ENCODE measurements at places on chromosomes 2 and 18.

DNA sequence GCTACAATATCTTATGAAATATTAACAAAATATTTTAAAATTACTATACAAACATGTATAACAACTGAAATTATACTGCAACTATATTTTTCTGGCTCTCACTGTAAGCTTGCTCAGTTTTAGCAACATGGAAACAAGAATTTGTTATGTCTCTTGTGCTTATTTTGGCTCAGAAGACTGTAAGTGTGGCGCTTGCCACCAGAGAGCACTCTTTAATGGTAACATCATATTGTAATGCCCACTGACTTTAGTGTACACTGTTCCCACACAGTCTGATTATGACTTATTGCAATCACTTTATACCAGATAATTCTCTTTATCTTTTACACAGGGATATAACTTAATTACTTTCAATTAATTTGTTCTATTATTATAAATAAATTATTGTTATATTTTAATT, 1500.6 kb upstream of the TMEFF2 start:
- DNase-seq: no peak

GRCh38 chr2:86069783-86070339, 35.8 kb downstream of the POLR1A start:
- no peak for DNase-seq

- no peak for DNase-seq
These were observed 320.0 kb downstream of the LRATD1 start for GRCh38 chr2:14952400-14952963.

- DNase-seq: no peak
These were observed 14.2 kb downstream of the SIGLEC15 start for GRCh38 chr18:45839414-45840395.

DNA sequence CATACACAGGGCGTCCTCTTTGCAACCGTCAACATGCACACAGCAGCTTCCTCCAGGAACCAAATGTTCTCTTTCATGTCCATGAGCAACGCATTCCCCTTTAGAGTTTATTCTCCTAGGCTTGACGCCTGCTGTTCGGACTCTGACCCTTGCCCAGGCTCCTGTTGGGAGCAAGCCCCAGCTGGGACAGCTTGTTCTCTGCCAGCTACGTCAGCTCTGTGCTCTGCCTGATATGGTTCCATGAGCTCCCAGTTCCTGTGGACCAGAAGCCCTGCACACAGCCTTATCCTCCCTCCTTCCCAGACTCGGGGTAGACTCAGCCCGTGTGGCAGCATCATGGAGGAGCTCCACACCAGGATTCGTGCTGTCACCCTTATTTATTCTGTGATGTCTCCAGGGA, 253.1 kb upstream of the PXDN start:
- no peak for DNase-seq

DNA sequence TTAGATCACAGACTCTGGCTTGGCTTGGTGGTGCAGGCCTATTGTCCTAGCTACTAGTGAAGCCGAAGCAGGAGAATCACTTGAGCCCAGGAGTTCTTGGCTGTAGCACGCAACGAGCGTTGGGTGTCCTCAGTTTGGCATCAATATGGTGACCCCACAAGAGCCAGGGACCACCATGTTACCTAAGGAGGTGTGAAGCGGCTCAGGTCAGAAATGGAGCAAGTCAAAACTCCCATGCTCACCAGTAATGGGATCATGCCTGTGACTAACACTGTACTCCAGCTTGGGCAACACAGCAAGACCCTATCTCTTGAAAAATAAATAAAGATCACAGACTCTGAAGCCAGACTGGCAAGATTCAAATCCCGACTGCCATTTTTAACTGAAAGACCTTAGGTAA, 1.7 kb upstream of the NOL10 start:
- DNase-seq: no peak

DNA sequence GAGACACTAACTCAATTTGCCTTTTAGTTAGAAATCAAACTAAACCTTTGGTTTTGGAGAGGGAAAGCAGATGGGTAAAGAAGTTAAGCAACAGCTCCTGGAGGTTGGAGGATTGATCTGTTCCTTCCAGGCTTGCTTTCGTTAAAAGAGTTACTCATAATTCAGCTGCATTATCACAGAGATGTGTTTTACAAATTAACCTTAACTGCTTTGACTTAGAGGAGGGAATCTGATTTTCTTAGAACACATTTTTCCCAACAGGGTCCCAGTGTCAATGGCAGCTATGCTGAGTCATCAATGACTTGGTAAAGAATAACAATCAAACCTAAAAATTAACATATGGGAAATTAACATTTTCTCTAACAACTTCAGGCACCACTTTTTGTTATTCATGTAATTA, 113.4 kb downstream of the COPS8 start:
- no peak for DNase-seq

GRCh38 chr2:102001767-102002142, 10.0 kb downstream of the IL1R2 start:
- no peak for DNase-seq

DNA sequence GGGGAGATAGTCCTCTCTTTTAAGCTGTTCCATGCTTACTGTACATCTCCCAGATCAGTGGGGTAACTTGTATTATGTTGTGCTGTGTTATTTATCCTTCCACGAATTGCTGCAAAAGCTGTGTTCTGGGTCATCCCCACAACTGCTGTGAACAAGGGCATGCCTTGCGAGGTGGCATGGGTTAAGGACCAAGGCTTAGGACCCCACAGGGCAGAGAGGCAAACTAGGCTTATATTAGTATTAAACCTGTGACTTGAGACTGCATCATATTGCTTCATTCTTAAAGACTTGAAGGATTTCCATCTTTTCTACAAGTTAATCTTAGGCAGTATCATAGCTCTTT, 19.9 kb downstream of the RND3 start:
- no peak for DNase-seq

DNA sequence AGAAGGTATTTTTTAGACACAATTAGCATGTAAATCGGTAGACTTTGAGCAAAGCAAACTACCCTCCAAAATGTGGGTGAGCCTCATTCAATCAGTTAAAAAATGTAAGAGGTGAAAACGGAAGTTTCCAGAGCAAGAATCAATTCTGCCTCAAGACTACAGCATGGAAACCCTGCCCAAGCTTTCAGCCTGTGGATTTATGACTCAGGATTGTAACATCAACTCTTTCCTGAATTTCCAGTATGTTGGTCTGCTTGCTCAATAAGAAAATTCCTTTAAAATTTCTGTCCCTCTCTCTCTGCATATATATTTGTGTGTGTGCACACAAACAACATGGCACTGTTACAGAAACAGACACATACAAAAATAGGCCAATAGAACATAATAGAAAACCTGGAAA, 228.6 kb upstream of the DOK6 start:
- no peak for DNase-seq

- no peak for DNase-seq
These were observed 55.1 kb downstream of the KCNG3 start for GRCh38 chr2:42438685-42439084.

DNA sequence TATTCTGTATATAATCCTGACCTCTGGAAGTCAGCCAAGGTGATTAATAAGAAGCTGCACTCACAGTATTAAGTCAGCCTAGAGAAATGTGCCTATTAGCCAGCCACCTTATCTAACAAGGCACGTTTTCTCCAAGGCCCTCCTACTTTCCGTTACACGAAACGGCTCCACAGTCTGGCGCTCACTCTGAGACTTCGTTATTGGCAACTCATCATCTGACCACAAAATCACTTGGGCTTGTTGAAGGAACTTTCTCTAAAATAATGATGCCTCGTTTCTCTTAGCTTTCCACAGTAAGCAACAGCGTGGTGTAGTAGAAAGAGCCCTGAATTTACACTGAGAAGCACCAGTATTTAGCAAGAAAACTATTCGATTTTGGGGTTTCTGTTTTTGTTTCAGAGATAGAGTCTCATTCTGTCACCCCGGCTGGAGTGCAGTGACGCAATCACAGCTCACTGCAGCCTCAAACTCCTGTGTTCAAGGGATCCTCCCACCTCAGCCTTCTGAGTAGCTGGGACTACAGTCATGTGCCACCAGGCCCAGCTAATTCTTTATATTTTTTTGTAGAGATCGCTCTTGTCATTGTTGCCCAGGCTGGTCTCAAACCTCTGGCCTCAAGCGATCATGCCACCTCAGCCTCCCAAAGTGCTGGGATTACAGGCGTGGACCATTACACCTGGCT, 53.6 kb upstream of the SLC14A1 start:
- DNase-seq: no peak

DNA sequence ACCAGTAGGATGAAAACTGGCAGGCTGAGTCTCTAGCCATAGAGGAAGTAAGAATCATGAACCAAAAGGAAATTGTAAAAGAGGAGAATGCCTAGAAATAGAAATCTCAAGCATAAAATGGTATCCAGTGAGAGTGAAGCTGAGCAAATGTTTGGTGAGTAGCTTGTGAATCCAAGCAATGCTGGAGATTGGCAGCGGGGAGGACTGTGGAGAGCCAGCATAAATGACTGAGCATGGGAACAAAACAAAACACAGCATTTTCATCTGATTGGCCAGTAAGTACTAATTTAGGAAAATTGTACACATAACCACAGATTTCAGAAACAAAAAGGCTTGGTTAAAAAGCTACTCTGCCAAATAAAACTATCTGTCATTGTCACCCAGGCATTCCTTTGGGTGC, 390.0 kb downstream of the STK39 start:
- no peak for DNase-seq

- DNase-seq: no peak
These were observed 1255.7 kb upstream of the ZEB2 start for GRCh38 chr2:145775591-145775990.

DNA sequence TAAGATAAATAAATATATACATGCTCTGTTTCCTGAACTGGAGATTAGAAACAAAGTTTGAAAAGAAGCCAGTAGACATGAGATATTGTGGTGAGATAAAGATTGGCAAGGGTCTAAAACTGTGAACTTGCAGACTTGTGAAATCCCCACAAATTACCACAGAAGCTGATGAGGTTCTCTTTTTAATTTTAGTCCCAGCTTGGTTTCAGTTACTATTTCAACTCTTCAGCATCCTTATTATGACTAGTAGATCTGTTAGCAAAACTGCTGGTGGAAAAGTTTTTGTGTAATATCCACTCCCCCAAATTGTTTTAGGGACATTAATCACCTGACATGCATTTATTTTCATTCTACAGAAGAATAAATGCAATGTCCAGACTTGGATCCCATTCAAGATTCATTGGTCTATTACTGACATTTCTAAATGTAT, 20.8 kb downstream of the RASGRP3 start:
- DNase-seq: no peak

- no peak for DNase-seq
These were observed 39.2 kb downstream of the EPAS1 start for GRCh38 chr2:46336283-46336959.

DNA sequence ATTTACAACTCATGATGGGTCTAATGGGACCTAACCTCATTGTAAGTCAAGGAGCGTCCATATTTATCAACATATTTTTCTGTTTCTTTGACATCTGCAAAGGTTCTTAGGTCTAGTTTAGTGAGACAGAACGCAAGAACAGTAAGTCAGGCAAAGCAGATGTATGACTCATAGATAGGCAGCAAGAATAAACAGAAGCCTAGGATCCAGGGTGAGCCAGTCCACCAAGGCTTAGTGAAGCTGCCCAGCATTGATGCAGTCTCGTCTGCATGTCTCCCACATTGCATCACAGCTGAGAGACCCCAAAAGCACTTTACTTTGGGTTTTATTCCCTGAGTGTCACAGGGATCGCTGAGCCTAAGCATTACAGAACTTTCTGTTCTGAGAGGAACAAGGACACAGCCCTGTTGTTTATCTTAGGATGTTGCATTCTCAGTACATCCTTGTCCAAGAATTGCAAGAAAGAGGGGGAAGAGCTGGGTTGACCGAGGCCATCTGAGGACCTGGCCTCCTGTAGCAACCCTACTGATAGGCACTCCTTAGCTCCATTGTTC, 29.6 kb upstream of the TMEM177 start:
- DNase-seq: no peak

DNA sequence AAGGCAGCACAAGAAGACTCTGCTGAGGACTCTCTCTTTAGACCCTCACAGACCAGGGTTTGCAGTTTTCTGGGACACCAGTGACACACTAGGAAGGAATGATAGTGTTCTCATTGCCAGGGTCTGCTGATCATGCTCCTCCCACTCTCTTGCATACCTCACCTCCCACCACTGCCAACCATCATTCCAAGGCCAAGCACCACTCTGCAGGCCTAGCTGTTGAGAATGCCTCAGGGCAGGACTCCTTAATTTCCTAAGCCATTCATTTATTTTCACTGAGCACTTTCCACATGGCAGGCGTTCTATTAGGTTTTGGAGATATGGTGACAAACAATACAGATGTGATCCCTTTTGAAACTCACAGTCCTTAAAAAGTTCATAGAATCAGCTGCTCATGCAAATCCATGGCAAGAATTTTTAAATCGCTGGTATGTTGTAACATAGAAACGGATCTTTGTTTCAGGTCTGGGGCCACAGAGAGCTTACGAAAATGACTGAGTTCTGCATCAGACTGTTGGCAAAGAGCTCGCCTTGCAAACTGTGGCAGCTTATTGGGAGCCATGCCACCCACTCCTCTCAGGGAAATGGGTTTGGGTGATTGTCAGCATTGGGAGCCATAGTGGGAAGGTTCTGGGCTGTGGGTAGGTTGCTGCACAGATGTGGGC, 78.5 kb downstream of the XDH start:
- DNase-seq: no peak

DNA sequence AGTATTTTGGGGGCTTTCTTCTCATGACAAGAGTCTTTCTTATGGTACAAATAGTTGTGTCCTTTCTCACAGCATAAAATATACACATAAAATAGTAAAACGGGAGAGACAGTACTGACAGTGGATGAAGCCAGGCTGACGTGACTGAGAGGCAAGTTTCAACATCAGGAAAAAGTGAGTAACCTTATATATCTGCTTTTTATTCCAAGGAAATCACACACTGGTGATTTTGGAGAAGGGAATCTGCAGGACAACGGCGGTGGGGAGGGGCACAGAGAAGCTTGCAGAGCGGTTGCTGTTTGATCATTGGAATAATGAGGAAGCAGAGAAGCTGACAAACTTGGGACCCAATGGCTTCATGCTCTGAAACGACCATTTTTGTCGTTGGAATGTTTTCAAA, 130.6 kb upstream of the ZNF236 start:
- no peak for DNase-seq

GRCh38 chr2:197500503-197501131, 438 bp downstream of the HSPE1 start:
- DNase-seq: no peak

- no peak for DNase-seq
These were observed 109.1 kb downstream of the HDAC4 start for GRCh38 chr2:239291475-239292350.

- DNase-seq: no peak
These were observed 57.6 kb downstream of the TPGS2 start for GRCh38 chr18:36771245-36771644.

GRCh38 chr18:10381951-10382350, 72.5 kb upstream of the APCDD1 start:
- DNase-seq: no peak
